Stimulated activated CD4-positive, alpha-beta T cell treated with anti-CD3 and anti-CD28 coated beads, Interleukin-15, amount 100 ng/mL, for 1 hour (primary cell): ENCODE measurements at places on chromosomes 3 and 15.
A peak's percentile ranks its signal among the peaks of the same experiment; 100 is the strongest.

DNA sequence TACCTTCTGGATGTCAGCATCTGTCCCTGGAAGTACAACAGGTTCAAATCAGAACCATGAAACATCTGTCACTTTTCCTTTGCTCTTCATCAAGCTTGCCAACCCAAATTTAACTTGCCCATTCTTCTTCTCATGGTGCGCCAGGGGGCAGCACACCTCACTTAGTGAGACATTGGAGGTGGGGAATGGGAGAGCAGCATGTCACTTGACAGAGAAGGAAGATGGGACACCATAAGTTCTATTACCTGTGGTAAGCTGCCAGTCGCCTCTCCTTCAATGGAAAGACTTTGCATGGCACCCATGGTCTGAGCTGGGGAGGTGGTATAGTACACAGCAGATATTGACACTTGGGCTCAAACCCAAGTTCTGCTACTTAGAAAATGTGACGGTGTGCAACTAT, 2.9 kb downstream of the SCN5A start:
- no peak for DNase-seq

- DNase-seq: no peak
Measured at GRCh38 chr3:27589795-27590194, 105.6 kb upstream of the SLC4A7 start.

DNA sequence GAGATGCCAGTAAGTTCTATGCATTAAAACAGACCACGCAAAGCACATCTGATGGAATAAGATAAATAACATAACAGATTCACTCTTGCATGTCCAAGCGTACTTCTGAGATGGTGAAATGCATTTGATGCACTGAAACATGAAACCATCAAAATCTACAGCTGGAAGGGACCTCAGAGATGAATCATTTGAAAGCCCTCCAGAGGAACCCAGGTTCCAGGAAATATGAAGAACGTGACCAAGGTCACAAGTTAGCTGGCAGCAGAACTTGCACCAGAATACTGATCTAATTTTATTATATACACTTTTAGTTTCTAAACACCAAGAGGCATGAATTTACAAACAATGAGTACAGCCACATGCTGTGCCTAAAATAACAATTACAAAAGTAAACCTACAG, 957.1 kb downstream of the FHIT start:
- DNase-seq: no peak

GRCh38 chr15:71252044-71252739, 136.9 kb downstream of the THSD4 start:
- no peak for DNase-seq

DNA sequence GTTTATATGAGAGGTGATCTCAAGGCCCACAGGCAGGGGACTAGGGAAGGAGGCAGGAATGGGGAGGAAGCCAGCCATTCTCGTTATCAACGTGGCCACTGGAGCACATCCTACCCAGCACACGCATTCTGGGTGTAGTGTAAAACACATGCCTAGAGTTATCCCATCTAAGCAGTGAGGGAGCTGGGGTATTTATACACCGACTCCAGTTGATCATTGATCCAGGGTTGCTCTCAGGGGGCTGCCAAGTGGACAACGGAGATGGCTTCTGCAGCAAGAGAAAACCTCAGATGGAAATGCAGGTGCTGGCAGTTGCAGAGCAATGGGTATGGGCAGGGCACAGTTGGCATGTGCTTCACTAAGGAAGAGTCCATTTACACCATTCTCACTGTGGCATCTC, 30.4 kb upstream of the SYNM start:
- no peak for DNase-seq

- peak; percentile 9 for DNase-seq
Measured at GRCh38 chr3:124559846-124560574, 170.2 kb upstream of the UMPS start.

GRCh38 chr3:122635789-122636188, 44.9 kb upstream of the PARP14 start:
- DNase-seq: no peak

DNA sequence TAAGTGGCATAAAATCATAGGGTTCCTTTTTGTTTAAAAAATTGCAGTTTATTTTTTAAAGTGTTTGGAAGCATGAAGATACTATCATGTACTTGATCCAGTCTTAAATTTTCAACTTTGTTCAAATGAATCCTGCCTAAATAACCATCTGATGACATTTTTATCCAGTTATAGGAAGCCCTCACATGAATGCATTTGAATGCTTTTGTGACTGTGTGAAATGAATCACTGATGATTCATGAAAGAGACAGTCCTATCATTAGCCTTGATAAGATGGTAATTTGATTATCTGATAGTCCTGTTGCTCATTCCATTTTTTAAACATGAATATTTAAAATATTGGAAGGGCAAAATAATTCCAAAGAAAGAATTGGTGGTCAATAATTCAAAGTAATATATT, 401.9 kb upstream of the ROBO2 start:
- DNase-seq: no peak

- no peak for DNase-seq
Measured at GRCh38 chr3:18559331-18559842, 134.2 kb upstream of the SATB1 start.

DNA sequence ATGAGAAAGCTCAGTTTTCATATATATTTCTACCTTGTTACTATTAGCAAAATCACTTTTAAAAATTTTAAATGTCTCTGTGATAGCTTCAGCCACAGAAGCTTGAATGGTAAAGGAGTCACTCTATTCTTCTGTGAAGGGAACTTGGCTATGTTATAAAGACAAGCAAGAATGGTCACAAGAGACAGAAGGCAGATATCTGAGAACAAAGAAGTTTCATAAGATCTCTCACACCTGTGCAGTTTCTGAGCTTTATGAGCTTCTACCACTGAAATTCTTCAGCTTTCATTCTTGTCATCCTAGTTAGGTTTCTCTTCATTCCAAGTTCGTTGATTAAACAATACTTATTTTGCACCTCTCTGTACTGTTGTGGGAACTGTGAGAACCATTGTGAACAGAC, 853.4 kb downstream of the IGSF11 start:
- DNase-seq: no peak

DNA sequence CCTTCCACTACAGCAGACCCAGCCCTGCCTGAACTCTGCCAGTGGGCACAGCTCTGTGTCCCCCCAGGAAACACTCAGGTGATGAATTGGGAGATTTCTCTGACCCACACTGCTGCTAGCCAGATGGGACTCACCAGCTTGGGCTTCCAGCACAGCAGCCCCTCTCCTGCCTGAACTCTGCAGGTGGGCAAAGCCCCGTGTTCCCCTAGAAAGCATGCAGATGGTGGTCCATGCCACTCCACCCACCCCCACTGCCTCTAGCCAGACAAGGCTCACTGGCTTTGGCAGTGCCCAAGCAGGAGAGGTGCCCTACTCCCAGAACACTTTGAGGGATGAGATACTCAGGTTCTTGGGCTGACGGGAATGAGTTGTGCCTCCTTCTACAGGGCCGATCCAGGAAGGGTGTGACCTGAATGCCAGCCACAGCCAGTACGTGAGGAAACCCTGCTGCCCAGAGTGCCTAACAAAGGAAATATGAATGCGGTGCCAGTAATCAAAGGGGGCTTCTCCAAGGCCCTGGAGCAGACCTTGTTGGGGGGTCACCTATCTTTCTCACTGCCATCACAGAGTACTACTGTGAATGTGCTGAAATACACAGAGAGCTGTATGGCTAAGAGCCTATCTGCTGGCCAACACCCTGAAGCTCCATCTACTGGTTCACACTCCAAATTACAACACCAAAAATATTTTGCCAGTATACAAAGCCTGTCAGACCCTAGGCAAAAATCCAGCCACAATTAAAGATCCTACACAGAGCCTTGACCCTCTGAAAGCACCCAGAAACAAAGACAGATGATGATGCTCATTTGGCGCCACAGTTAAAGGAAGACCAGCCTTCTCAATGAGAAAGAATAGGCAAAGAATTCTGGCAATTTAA, 61.9 kb downstream of the BTLA start:
- DNase-seq: no peak

GRCh38 chr3:127261925-127262324, 25.9 kb downstream of the PRR20G start:
- DNase-seq: no peak

DNA sequence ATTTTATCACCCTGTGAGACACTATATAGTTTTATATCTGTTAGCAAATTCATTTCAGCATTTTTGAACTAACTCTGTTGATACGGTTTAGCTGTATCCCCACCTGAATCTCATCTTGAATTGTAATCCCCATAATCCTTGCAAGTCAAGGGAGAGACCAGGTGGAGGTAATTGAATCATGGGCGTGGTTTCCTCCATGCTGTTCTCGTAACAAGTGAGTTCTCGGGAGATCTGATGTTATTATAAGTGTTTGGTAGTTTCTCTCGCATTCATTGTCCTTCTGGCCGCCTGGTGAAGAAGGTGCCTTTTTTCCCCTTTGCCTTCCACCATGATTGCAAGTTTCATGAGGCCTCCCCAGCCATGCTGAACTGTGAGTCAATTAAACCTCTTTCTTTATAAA, 53.2 kb upstream of the TMC3 start:
- no peak for DNase-seq

- no peak for DNase-seq
Measured at GRCh38 chr15:71295603-71296314, 180.5 kb downstream of the THSD4 start.

DNA sequence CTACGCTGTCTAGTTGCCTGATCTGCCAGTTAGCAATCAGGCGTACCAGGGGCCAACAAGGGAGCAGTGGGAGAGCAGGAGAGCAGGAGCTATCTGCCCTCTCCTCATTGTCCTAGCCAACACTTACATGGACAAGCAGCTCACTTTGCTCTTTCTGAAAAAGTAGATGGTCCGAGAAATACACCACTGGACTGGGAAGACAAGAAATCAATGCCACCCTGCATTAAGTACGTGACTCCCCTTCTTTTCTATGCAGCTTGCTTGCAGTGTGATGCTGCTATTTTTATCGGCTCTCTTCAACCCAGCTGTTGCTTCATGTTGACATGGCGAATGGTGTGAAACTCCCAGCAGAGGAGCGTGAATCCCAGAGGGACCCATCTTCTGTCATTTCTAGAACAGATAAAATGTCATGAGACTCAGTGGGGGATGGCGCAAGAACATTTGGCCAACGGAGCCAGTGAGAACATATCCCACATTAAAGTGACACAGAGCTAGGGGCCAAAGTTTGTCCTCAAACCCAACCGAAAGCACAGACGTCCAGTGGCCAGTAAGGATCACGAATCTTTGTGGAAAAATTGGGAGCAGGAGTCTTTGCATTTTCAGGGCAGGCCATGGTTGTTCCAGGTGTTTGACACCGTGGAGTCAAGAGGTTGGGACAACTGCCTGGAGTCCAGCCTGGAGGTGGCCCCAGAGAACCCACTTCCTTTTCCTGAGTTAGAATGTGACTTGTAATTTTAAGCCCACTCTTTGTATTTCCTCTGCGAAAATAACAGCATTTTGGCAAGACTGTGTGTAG, 53.7 kb upstream of the MEF2A start:
- DNase-seq: no peak

GRCh38 chr3:126433496-126434263, 39.0 kb downstream of the CFAP100 start:
- no peak for DNase-seq

DNA sequence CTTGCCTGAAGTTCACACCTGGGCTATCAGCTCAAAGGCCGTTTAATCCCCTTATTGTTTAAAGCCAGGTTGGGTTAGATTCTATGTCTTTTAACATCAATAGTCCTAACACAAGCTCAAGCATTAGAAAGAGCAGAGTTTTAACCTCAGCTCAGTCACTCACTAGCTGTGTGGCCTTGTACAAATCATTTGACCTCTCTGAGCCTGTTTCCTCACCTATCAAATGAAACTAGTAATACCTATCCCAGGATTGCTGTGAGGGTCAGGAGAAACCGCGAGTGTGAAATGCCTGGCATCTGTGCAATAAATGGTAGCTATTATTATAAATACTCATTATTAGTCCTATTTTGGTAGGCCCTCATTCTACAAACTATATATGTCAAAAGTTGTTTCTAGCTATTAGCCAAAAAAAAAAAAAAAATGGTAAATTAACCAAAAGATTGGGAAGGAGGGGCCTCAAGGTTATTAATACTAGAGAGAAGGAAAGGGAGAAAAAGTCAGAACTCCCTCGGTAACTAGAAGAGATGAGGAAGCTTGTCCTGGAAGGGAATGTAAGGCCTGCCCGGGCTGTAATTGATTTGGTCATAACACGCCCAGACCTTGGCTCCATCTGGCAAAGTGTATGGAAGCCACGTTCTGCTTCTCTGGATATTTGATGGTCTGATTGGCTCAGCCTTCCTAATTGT, 510.5 kb upstream of the PROK2 start:
- no peak for DNase-seq

DNA sequence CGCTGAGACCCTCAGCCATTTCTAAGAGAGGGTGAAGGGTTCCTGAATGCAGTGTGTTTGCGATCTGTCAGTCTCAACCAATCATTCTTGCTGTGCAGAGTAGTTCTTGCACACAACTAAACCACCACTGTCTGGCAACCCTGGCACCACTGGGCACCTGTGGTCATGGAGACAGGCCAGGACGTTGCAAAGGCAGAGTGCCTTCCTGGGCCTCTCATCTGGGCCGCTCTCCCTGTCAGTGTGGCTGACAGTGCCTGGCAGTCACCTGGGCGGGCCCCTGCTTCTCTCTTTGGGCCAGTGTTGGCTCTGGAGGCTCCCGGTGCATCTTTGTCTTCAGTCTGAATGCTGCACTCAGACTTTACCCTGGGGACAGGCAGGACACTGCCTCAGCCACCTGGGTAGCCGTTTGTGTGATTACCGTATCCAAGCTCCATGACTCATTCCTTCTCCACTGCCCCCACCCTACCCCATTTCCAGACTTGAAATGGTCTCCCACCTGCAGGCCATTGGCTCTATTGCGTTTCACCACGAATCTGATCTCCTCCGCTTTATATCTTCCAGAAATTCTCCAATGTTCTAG, 104.6 kb upstream of the KLF13 start:
- DNase-seq: no peak

DNA sequence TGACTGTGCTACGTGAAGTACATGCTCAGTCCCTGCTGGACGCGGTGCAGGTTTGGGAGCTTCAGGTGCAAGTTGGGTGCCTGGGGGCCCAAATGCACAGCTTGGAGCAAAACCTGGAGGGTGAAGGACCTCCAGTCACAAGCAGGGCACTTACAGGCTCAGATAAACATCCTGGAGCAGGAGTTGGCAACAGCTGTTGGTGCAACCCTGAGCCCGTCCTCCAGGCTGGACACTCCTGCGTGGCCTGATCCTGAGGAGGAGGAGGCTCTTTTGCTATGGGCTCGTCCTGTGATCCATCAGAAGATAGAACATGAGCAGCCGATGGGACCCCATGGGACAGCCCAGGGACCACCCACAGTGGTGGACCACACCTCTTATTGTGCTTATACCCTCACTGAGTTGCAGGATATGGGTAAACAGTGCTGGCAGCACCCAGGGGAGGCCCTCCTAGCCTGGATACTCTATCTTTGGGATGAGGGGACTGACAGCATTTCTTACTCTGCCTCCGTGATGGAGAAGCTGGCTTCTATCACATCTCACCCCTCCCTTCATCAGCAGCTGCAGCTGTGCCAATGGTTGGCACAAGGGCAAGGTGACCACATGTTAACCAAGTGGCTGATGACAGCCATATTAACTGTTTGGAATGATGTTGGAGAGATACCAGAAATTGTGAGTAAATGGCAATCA, 301.6 kb downstream of the ZPLD1 start:
- DNase-seq: no peak
